ENCODE measurements at places on chromosomes 1 and 21. TPM values are rescaled to one million over a fixed set of nuclear protein-coding genes. Genes with fewer than 3 reads are reported as not detected.

The GCSAML gene
- total RNA-seq = 1.3 TPM

The FALEC gene
- total RNA-seq = 1.1 TPM

The AQP10 gene
- 0.32 TPM for total RNA-seq

The OR10Z1 gene
- not detected for total RNA-seq

The PLPP3 gene
- total RNA-seq = 68.2 TPM

The CDKN2C gene
- 9.0 TPM for total RNA-seq

The CFAP107 gene
- total RNA-seq = not detected

The LRRC40 gene
- total RNA-seq = 7.7 TPM

The LORICRIN gene
- total RNA-seq = not detected

The SH2D1B gene
- total RNA-seq = 0.12 TPM

The VANGL2 gene
- total RNA-seq = 6.5 TPM

The PTGER3 gene
- 28.4 TPM for total RNA-seq

The GRIK1 gene
- not detected for total RNA-seq

The SLC6A9 gene
- 5.6 TPM for total RNA-seq

The STYXL2 gene
- total RNA-seq = 3.1 TPM

The ASCL5 gene
- 0.12 TPM for total RNA-seq

The RAB25 gene
- 103 TPM for total RNA-seq

The CATSPER4 gene
- not detected for total RNA-seq

The GJA9 gene
- total RNA-seq = 0.26 TPM

The RAB42 gene
- total RNA-seq = 1.8 TPM

The METTL13 gene
- total RNA-seq = 25.6 TPM

The ZSWIM5 gene
- total RNA-seq = 4.4 TPM

The C8B gene
- total RNA-seq = 1.9 TPM

The OXCT2 gene
- 0.95 TPM for total RNA-seq

The CASZ1 gene
- 72.8 TPM for total RNA-seq

The PPFIA4 gene
- 7.0 TPM for total RNA-seq

The SLAMF8 gene
- 7.3 TPM for total RNA-seq

The OPRD1 gene
- total RNA-seq = not detected

The FAM72C gene
- total RNA-seq = 0.58 TPM

The CCDC27 gene
- not detected for total RNA-seq

The CD1C gene
- 1.4 TPM for total RNA-seq

The RHBDL2 gene
- total RNA-seq = 5.6 TPM

The NOTCH2NLA gene
- total RNA-seq = 40.9 TPM

The HMGCS2 gene
- 22.1 TPM for total RNA-seq

The HEYL gene
- 8.5 TPM for total RNA-seq

The RSPO1 gene
- total RNA-seq = 6.0 TPM

The TMEM82 gene
- 4.9 TPM for total RNA-seq

The OPTC gene
- not detected for total RNA-seq
